ENCODE measurements at places on chromosomes 5 and 9.

DNA sequence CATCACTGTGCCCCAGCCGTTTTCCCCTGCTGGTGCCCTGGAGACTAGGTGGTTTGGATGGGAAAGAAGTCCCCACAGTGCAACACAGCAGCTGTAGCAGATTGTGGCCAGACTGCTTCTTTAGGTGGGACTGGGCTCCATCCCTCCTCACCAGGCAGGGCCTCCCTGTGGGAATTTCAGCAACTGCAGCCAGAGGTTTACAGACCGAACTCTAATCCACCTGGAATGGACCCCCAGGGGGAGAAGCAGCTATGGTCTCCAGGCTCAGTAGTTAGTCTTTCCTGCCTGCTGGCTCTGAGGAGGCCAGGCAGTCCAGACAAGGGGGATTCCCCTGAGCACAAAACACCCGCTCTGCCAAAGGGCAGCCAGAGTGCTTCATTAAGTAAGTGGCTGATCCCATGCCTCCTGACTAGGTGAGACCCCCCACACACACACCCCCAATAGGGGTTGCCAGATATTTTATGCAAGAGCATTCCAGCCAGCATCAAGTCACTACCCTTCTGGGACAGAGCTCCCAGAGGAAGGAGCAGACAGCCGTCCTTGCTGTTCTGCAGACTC lies 188.9 kb downstream of the SGCD start:
- no peak for DNase-seq

DNA sequence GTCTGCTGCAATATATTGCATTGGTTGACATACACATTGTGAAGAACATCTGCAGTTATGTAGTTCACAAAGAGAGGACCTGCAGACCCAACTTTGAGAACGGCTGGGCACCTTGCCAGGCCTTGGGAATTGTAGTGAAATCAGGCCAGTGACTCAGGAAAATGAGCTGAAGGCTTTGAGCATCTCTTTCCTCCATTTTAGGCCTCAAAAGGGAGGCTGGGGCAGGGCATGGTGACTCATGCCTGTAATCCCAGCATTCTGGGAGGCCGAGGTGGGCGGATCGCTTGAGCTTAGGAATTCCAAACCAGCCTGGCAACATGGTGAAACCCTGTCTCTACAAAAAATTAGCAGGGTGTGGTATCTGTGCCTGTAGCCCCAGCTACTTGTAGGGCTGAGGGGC lies 1.4 kb upstream of the IPPK start:
- DNase-seq, result no peak

DNA sequence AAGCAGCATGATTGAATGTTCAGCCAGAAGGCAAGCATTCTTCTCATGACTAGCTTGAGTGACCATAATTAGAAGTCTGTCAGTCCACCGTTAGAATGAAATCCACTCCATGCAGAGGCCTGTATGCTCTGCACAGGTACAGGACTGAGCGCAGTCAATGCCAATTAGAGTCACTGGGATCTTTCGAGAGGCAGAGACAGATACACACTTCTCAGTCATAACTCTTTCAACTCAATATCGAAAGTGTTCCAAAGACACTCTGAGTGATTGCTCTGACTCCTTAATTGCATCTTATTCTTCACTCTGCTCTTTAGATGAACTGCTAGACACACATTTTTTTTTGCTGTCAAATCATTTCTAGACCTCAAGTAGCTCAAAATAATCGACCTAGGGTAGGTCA lies 203.6 kb downstream of the GABRB2 start:
- DNase-seq, result no peak

DNA sequence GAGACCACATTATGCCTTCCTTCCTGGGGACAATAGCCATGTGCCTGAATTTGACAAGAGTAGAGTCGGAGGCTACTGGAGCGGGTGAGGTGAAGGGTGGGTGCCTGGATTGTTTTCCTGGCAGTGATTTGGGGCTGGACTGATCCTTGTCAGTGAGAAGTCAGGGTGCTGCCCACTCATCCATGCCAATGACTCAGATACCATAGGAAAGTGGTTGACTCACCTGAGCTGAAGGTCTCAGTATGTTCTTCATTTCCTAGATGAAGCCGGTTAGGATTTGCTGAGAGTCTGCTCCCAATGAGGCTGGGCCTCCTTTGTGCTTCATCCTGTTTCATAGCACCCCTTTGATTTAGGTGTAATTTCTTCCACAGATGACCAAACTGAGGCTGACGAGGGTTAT lies 366.0 kb downstream of the KDM4C start:
- DNase-seq, result no peak

DNA sequence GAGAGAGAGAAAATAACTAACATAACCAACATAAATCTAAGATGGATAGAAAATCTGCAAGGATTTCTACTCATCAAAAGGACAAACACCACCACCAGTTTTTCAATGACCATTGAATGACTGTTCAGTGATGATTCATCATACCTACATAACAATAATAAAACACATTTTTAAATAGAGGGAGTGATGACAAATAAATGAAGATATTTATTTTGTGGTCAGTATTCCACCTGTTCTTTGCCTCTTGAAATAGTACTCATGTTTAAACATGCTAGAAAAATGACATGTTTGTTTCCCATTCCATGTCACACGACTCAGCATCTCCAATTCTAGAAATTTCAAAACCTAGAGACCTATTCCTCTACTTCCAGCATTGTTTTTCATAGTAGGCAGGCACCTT lies 34.6 kb upstream of the ADAMTS16 start:
- DNase-seq, result no peak

- DNase-seq, result no peak
These were observed 244.9 kb upstream of the MVB12B start for GRCh38 chr9:126081746-126082145.

DNA sequence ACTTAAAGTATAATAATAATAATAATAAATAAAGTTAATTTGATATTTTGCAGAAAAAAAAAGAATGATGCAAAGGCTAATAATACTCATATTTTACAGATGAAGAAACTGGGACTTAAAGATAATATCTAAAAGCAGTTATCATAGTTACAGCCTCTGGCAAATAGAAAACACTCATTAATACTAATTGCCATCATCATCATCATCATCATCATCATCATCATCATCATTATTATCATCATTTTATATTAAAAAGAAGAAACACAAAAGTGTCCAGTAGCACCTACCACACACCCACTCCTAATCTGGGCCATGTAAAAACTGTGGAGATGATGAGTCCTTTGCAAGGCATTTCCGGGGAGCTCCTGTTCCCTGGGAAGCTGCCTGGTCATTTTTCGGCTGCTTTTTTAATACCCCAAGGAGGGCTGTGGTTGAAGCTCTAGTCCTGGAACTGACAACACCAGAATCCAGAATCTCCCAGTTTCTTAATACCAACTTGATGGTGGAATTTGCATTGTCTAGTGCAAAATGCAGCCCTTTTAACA lies 70.8 kb downstream of the HTR4 start:
- DNase-seq, result no peak

DNA sequence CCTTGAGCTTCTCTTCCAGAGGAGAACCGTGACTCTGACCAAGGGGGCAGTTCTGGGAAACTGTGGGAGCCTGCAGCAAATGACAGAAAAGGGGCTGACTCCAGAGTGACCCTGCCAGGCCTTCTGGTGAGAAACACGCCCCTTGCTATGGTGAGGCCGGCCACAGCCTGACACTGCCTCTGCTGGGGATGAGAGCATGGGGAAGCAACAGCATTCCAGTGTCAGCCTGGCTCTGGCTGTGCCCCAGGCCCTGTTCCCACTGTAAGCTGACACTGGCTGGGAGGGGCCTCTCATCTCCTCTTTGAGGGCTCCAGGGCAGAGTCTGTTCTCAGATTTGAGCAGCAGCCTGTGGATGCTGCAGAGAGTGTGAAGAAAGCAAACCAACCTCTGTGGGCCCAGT lies 180.0 kb upstream of the IL12B start:
- DNase-seq, result no peak

DNA sequence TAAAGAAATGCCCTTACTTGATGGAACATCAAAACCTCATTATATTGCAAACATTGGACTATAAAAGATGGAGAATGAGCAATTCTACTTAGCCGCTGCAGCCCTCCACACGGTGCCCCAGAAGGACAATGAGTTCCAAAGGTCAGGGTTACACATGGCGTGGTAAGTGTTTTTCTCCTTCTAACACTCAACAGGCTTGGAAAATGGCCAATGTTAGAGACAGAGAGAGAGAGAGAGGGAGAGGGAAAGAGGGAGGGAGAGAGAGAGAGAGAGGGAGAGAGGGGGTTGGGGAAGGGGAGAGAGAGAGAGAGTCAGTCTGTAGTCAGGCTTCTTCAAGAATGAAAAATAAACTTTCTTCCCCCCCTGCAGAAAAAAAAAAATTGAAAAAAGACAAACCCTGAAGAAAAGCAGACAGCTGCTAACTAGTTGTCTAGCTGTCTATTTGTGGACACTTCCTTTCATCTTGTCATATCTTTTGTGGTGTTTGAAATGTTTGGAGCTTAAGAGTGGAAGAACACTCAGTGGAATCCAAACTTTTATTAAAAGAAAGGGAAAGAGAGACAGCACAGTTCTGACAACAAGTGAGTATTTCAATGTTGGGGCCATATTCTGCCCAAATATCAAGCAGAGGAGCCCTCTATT lies 324.8 kb downstream of the TMEM38B start:
- no peak for DNase-seq
